ENCODE measurements at places on chromosomes 3 and 15.
A peak's percentile ranks its signal among the peaks of the same experiment; 100 is the strongest.

- no peak for DNase-seq
These were observed 193.9 kb downstream of the ADAMTS17 start for GRCh38 chr15:100147828-100148227.

GRCh38 chr3:14175383-14176037, 2.9 kb downstream of the XPC start:
- no peak for DNase-seq

- DNase-seq = no peak
These were observed 17.2 kb upstream of the TCAIM start for GRCh38 chr3:44321335-44321734.

- DNase-seq = no peak
These were observed 55.7 kb upstream of the CP start for GRCh38 chr3:149277331-149277813.

- no peak for DNase-seq
These were observed 74.1 kb upstream of the MELTF start for GRCh38 chr3:197103766-197104165.

DNA sequence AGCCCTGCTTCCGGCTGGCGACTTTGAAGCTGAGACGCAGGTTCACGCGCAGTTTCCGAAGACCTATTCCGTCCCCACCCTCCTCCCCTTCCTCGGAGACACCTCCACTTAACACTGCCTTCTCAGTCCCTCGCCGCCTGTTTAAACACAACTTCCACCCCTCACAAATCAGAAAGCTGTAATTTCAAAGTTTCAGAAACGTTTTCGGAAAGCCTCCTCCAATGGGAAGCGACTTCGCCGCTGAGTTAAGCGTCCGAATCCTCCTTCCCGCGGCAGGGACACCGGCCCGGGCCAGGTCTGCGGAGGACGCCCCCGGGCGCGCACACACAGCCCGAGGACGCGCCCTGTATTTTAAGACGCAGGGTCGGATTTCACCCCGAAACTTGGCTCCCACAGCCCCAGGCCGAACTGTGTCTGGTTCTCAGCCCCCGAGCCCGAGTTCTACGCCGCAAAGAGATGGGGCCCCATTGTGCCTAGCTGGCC, 559 bp upstream of the LRRN1 start:
- DNase-seq = peak; percentile 35

- no peak for DNase-seq
These were observed 3.0 kb downstream of the HEG1 start for GRCh38 chr3:125052624-125053303.

DNA sequence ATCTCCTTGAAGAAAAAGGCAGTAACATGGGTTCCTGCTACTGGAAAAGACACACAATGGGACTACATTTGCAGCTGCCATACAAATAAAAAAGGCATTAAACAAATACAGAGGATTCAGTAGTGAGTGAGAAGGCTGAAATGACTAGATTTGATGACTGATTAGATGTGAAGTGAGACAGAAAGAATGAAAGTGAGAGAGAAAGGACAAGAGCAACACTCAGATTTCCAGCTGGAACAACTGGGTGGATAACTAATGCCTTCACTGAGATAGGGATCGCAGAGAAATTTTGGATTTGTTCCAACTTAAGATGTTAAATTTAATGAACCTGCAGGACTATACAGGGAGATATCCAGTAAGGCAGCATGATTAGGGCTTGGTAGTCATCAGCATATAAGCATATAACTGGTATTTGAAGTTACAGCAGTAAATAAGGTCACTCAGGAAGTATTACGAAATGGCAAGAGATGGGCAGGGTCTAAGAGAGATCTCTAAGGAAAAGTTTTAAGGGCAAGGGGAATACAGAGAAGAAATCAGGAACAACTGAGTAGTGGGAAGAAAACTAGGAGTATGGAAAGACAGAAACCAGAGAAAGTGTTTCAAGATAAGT, 8.2 kb downstream of the OSBPL11 start:
- DNase-seq = no peak

DNA sequence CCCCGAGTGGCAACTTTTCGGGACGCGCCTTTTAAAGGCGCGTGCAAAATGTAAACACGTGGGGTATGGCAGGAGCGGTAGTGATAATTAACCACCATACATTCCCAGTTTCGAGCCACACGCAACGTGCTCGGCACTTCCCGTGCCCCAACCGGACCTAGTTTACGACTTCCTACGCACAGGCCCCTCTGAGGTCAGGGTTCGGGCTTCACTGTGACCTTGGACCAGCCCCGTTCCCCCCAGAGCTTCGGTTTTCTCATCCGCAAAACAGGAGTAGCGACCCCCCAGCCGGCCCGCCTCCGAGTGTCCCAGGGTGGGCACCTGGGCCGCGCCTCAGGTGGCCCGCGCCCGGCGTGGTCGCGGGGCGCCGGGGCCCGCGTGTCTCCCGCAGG, 451 bp downstream of the CHCHD4 start:
- DNase-seq = no peak

DNA sequence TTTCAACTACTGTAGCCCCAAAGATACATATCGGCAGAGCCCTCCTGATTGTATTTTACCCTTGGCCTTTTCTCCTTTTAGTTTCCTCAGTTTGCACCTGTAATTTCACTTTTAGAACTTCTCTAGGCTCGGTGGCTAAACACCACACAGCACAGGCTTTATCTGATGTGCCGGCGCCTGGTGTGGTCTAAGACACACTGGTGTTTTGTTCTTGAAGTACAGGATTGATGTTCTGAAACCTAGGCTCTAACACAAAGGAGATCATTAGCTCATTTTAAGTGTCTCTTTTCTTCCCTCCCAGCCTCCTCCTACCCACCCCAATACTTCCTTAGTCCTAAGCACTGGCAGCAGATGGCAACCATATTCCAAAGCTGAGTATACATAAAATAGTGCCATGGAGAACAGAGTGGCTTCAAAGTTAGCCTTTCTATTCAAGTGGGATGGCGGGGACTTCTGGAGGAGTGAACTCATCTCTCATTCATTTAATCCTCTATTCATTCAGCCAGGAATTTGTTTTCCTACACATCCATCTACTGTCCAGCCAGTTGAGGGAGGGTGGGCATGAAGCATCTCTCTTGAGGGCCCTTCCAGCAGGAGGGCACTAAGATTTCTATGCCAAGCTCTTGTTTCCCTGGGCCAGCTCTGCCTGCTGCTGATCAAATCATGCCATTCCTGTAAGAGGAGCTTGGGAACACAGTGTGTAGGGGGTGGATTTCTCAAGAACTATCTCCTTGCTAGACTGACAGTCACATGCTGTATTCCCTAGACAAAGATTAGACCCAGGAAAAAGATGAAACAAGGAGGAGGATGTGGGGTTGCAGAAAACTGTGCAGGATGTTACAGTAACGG, 71.2 kb downstream of the TIGIT start:
- no peak for DNase-seq

GRCh38 chr3:95627293-95627692, 1187.1 kb upstream of the EPHA6 start:
- DNase-seq = no peak

GRCh38 chr3:173098959-173099358, 42.1 kb downstream of the SPATA16 start:
- no peak for DNase-seq

DNA sequence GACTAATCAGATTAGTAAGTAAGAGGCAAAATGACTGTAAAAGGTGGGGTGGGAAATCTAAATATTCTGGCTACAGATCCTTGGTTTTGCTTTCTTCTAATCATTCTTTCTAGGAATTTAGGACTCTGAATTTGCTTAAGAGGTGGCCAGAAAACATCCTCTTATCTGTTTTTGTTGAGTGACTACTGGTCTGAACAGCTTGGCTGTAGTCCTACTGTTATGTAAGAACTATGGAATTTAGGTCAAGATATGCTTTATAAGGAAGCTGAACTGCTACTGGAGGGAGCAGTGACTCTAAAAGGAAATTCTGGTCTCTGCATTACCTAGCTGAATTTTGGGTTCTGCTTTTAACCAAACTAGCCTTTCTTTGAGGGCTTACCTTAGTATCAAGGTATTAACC, 33.5 kb upstream of the CSPG5 start:
- DNase-seq = no peak

DNA sequence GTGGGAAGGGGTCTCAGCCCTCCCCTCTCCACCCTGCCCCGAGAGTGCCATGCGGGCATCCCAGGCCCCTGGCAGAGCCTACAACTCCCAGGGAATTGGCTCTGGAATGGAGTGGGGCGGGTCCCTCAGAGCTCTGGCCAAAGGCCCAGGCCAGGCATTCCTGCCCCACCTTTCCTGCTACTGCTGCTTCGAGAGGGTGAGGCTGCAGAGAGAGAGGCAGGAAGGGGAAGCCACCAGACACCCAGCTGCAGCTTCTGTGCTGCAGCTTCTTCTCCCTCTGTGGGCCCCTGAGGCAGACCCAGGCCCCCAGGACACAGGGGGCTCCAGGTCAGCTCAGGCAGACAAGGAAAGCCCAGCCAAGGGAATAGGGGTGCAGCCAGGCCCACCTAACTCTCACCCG, 2.7 kb downstream of the ALS2CL start:
- DNase-seq = no peak

GRCh38 chr15:63107895-63108546, 13.6 kb upstream of the LACTB start:
- DNase-seq = no peak

GRCh38 chr15:89642106-89642505, 13.2 kb downstream of the KIF7 start:
- DNase-seq = no peak

GRCh38 chr3:3264796-3265195, 85.3 kb upstream of the CRBN start:
- no peak for DNase-seq

GRCh38 chr3:20173844-20174410, 12.1 kb downstream of the SGO1 start:
- DNase-seq = no peak

DNA sequence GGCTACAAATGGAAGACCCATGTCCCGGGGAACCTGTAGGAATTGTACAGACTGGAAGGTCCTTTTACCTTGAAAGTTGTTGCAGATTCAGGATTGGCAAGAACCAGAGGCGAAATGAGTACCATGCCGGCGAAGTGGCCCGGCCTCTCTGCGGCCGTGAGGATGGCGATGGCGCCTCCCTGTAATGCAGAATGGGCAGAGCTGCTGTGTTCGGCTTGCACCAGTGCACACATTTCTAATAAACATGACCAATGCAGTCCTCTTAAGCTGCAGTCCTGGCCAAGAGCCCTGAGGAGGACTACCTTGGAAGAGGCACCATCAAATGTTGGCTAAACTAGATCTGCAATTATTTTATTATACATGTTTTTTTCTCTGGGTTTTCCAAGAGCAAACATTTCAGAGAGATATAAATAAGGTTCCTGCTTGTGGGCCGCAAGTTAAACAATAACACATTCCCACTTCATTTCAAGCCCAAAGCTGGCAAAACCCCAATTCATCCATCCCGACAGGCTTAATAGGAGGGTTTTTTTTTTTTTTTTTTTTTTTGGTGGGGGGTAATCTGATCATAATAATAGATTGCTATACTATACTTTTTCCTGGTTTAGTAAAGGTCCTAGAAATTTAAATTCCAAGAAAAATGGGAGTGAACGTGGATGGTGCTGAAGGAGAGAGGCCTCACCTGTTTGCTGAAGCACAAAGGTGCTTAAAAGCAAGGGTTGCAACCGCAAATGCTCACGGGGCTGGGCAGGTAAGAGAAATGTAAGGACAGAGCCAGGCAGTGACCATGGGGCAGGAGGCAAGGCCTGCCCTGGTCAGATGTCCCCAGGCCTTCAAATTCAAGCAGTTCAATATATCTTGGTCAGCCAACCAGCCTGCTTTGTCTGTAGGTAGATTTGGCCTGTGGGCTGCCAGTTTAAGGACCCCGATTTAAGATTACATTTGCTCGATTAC, 48.5 kb downstream of the ABTB1 start:
- DNase-seq = no peak

DNA sequence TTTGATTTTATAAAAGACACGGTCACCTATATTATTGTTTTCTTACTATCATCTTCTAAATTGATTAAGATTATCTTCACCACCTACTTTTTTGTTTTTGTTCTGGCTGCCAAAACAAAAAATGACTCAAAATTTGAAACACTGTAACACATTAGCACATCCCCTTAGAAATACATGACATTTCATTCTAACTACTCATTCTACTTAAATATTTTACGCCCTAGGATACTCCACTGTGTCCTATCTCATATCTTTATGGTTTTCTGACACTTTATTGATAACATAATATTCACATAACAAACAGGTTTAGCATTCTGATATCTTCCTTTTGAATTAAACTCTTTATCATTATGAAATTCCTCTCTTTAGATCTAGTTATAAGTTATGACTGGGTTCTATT, 656.2 kb downstream of the GBE1 start:
- no peak for DNase-seq

GRCh38 chr3:53938645-53939044, 47.0 kb upstream of the SELENOK start:
- DNase-seq = no peak

DNA sequence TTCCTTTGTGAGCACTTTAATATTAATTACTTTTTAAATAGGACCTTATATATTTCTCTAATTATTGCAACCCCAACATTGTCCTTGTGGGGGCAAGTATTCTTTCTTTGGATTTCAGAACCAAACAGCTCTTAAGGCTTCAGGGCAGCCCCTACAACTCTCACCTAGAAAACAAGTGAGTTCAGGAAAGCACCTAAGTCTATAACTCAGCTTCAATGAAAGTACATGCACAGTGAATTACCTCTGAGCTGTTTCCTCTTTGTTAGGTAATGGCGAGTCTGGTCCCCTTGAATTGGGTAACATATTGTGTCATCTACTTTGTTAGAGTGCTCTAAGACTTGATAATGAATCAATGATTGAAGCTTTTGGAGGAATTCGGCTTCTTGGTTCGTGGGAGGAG, 545.7 kb downstream of the NLGN1 start:
- no peak for DNase-seq
